ENCODE measurements at places on chromosomes 13 and 19.

DNA sequence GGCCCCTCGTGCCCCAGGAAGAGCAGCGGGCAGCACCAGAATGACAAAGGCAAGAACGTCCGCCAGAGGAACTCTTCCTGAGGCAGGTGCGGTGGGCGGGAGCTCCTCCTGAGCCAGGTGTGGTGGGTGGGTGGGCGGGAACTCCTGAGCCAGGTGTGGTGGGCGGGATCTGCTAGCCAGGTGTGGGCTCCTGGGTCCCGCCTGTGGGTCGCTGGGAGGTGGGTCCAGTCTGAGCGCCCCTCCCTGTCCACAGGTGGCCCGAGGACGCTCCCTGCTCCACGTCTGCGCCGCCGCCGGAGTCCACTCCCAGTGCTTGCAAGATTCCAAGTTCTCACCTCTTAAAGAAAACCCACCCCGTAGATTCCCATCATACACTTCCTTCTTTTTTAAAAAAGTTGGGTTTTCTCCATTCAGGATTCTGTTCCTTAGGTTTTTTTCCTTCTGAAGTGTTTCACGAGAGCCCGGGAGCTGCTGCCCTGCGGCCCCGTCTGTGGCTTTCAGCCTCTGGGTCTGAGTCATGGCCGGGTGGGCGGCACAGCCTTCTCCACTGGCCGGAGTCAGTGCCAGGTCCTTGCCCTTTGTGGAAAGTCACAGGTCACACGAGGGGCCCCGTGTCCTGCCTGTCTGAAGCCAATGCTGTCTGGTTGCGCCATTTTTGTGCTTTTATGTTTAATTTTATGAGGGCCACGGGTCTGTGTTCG, 7.0 kb upstream of the HCN2 start:
- no peak for DNase-seq

DNA sequence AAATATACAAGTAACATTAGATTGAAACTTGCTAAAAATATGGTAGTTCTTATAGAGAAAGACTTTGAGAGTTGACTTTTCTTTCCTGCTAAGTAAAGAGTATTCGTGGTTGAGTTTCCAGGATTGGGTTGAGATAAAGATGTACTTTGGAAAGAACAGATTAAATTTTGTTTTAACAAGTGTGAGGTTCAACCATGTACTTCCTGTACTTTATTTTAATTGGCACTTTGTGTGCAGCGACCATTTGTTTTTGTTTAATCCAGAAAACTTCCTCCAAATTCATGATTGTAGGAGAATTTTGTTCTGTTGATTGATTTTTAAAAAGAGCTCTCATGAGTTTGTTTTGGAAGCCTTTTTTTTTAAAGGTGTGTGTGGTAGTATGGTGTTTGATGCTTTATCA, 46.9 kb downstream of the PAN3 start:
- DNase-seq: no peak

DNA sequence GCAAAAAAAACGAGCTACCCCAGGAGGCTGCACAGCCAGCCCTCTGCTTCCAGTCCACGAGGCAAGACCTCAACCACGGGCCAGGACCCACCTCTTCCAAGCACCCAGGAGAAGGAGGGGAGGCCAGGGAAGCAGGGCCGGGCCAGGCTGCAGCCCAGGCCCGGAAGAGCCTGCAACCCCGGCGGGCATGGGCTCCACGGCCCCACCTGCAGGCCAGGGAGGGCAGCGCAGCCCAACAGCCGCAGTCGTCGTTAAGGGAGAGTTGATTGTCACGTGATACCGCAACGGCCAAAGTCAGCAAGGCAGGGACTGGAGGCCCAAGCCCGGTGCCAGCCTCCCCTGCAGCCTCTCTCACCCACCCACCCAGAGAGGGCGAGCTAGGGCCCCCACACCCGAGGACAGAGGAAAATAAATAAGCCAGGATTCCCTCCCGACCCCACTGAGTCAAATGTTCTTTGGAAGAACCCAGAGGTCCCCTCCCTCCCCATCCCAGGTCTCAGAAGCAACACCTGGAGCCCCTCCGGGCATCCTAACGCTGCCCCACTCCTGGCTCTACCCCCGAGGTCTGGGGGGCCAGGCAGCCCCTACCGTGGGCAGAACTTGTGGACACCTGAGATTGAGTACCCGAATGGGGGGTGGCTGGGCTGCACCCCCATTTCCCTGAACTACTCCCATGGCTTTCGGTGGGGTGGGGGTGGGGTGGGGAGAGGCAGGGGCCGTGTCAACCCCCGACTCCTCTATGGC, 5.2 kb upstream of the REXO1 start:
- no peak for DNase-seq

GRCh38 chr13:27404680-27405079, 19.7 kb upstream of the GTF3A start:
- no peak for DNase-seq

DNA sequence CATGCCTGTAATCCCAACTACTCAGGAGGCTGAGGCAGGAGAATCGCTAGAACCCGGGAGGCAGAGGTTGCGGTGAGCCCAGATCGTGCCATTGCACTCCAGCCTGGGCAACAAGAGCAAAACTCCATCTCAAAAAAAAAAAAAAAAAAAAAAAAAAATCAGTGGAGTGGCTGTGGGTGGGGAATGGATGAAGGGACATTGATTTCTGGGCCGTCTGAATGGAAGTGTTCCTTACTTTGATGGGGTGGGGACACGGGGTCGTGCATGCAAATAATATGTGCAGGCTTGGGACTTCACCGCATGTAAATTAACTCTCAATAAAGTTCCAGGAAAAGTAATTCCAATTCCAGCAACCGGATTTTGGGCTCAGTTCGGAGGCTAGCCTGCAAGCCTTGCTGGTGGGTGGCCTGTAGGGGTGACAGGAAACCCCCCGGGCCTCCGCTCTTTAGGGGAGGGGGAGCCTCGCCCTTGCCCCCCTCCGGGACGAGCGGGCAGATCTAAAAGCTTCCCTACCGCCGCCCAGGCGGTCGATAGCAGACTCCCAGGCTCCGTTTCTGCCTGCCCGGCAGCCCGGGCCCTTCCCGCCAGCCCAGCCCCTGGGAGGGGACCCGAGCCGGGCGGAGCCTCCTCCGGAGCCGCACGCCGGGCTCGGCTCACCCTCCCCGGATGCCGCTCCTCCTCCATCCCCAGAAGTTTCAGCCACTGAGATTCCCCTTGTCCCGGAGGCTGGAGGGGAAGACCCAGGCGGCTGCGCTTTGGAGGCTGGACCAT, 48.0 kb upstream of the ADGRE5 start:
- no peak for DNase-seq

DNA sequence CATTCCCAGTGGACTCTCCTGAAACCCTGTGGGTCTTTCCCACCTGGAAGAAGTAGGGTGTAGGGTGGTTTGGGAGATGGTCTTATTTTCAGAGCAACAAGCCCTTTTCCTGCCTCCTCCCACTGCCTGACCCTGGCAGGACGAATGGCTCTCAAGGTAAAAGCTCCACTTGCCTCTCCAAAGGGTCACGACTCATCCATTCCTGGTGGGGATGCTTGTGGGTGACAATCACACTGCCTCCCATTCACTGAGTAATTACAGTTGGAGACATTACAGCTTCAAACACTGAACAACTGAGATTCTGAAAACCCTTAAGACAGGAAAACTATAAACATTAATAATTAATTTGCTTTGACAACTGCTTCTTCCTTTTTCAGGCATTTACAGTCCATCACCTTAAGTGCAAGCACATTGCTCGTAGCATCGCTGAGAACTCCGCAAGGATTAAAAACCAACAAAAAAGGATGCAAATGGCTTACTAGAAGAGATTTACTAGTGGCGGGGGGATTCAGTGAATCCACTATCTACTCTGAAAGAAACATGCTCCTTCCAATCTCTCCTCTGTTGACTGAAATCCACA, 199.6 kb upstream of the IRS2 start:
- DNase-seq: no peak

GRCh38 chr13:31947506-31947905, 84.1 kb upstream of the FRY start:
- DNase-seq: no peak

Measured in activated CD8-positive, alpha-beta memory T cell treated with anti-CD3 and anti-CD28 coated beads for 4 hours (primary cell).